Non-pigmented ciliary epithelial cell (primary cell): ENCODE measurements at places on chromosomes 4 and X.

DNA sequence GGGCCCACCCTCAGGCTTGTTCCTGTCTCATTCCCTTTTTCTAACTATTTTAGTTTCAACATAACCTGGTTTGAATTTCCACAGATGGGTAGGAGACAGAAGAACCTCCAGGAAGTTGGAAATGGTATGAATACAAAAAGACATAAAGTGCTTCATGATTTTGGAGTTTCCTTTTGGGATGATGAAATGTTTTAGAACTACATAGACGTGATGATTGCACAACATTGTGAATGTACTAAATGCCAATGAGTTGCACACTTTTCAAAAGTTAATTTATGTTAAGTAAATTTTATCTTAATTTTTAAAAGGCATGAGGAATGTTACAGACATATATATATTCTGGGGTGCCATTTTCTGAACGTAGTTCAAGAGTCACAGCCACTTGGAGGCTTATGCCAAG lies 41.1 kb upstream of the IBSP start:
- DNase-seq, result no peak

DNA sequence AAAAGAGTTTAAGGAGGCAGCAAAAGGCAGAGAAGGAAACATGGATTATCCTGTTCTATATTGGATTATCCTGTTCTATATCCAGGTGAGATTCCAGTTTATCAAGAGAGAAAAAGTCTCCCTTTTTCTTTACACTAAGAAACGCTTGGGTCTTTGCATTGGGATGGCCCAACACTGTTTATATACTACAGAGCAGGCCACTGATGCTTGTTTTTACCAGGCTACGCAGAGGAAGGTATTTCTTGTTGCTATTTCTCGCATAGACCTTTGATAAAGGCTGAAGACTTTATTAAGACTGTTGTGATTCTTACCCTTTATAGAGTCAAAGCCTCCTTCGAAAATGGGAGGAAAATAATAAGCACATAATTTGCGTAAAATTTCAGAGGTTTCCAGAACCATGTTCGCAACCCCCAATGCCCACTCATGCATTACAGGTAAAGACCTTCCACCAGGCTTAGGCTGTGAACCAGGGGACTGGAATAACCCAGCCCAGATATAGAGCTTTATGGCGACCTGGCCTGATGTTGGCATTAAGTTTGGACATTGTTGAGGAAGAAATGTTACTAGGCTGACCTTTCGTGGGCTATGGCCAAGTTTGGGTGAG lies 218.3 kb downstream of the PTTG2 start:
- no peak for DNase-seq

- DNase-seq, result no peak
These were observed 574.0 kb upstream of the GALNTL6 start for GRCh38 chr4:171239196-171239595.

DNA sequence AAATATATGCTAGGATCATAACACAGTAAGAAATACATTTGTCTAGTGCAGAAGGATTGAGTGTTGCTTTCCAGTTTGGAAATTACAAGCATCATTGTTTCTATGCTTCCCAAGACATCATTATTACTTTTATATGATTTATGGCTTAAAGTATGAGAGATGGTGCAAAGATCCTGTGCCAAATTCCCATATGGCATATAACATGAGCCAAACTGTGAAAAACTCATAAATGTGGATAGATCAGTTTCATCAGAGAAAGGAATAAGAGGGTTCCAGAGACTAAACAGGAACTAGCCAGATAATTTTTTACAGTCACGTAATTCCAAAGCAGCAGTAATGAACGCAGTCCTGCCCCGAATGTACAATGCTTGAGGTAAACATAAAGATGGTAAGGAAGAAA lies 126.3 kb downstream of the PRDM5 start:
- DNase-seq, result no peak

DNA sequence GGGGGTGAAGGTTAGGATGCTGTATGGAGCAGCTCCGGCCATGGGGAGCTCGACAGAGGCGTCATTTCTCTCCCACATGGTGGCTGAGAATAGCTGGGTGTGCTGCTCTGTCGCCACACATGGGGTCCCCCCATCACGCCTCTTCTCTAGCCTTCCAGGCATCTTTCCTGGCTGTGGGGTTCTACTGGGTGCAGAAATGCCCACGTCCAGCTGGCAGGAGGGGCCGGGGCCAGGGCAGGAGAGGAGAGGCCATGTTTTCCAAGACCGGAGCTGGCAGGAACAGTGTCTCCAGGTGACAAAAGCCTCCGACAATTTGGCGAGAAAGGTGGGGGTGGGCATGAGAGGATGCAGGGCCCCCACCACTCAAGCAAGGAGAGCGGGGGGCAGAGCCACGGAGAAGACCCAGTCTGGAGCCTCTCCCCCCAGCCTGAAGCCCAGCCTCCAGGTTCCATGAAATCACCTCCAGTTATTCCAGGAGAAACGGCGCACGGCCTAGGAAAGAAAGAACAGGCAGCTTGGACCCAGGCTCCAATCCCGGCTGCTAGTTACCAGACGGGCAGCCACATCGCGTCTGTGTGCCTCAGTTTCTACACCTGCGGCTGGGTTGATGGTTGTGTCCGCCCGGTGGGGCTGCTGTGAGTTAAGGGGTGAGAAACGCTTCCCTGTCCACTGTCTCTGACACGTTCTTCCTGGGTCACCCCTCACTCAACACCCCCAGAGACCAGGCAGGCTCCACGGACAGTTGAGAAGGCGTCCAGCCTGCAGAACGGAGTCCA lies 27.4 kb upstream of the SPON2 start:
- DNase-seq, result no peak
